Stimulated activated CD4-positive, alpha-beta T cell treated with anti-CD3 and anti-CD28 coated beads, Interleukin-2, amount 100 ng/mL, for 24 hours (primary cell): ENCODE measurements at places on chromosomes 3 and 15.

DNA sequence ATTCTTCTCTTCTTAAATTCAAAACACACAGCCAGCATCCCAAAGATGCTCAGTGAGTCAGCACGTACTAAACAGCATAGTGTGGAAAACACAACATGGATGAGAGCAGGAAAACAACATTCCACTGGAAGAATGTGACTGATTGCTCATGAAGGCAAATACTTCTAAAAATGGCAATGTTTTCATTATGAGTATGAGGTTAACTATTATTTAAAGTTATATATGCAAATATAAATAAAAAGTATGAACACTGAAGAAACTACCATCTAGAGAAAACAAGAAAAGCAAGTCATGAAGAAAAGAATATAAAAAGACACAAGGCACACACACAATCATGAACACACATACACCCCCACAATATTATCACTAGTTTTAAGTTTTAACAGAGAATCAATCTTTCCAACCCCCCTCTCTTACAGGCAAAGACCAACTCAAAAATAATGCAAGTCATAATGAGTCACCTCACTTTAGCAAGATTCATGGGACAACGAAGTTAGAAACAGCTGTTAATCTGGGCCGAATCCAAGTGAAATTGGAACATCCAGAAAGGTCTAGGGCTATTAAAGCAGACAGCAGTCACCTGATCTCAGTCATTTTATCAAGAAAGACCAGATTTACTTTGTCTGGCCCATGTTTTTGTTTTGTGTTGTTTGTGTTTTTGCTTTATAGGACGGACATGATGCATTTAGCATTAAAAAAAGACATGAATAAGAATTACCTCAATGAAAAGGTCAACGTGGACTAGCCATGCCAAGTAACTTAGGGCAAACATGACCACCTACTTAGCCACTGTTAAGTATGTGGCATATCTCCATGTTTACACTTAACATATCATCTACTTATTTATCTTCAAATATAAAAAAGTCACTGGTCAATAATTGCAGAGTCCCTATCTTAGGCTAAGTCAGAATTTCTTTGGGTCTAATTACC, 18.1 kb downstream of the GBE1 start:
- DNase-seq: no peak

DNA sequence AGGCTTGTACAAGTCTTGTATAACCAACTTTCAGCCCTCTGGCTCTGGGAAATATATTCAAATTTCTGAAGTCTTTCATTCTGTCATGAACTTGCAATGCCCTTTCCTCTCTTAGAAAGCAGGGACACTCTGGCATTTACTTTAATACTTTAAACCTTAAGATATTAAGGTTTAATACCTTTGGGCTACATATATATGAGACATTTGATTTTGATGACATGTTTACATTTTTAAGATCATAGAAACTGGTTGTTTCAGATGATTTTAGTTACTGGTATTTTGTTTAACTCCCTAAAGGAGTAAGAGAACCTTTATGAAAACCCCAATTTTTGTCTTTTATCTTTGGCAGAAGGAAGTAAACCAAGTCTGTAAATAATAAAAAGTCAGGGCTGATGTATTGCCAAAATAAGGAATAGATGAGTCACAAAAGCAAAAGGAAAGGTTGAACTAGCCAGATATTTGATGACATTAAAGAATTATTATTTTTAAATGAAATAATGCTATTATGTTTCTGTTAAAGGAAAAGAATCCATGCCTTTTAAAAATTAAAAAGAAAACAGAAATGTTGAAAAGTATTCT, 579.0 kb upstream of the CBLB start:
- no peak for DNase-seq

GRCh38 chr3:157280786-157281185, 120.8 kb upstream of the CCNL1 start:
- no peak for DNase-seq

- no peak for DNase-seq
These were observed 16.3 kb upstream of the FBLN2 start for GRCh38 chr3:13532631-13533030.

GRCh38 chr15:90572893-90573292, 43.2 kb downstream of the CRTC3 start:
- DNase-seq: no peak

- DNase-seq: no peak
These were observed 17.1 kb downstream of the LDHAL6B start for GRCh38 chr15:59223736-59224135.

DNA sequence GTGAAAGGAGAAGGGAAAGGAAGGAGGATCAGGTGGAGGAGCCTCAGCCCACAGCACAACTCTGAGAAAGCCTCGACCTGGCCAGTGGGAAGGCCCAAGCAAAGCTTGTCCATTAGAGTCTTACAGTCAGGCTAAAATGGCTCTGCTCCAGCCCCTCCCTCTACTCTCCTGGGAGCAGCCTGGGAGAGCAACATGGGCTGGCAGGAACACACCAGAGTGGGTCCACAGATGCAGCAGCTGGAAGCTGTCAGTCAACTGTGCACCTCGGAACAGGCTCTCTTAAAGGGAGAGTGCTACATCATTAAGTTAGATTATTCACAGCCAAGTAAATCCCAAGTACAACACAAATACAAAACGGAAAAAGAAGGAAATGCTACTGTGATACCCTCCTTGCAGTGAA, 98.0 kb upstream of the LIMD1 start:
- no peak for DNase-seq

GRCh38 chr3:154177406-154177805, 56.2 kb downstream of the ARHGEF26 start:
- no peak for DNase-seq

DNA sequence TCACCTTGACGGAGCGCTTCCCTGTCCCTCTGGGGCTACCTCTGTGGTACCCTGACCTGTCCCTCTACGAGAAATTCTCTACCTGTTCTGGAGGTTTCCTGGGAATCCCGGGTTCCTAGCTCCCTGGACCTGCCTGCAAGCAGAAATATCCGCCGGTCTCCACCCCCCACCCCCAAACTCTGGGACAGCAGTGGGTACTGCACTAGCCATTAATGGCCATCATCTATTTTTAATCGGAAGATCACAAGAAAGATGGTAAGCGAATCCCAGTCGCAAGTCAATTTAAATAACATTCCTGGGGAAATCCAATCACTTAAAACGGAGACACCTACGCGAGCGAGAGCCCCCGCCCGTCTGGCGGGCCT, 429 bp upstream of the C3orf80 start:
- no peak for DNase-seq

DNA sequence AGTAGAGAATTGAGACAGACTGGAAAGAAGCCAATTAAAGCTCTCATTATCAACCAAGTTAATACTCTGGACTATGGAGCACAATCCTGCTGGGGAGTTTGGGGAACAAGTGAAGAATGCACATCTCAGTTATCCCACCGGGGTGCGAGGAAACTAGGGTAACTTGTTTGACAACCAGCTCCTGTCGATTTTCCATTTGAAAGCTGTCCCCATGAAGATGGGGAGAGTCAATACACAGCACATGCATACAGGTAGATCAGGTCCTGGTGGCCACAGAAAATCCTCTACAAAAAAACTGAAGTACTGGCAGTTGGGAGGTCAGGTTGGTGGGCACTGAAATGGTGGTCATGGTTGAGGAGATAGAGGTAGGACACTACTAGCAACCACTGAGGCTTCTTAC, 25.7 kb upstream of the GRAMD1C start:
- DNase-seq: no peak

DNA sequence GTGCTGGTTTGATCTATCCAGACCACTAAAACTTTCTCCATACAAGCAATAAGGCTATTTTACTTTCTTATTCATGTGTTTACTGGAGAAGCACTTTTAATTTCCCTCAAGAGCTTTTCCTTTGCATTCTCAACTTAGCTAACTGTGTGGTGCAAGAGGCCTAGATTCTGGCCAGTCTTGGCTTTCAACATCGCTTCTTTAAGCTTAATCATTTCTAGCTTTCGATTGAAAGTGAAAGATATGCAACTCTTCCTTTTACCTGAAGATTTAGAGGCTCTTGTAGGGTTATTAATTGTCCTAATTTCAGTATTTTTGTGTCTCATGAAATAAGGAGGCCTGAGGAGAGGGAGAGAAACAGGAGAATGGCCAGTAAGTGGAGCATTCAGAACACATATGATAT, 234.8 kb upstream of the GADL1 start:
- no peak for DNase-seq

DNA sequence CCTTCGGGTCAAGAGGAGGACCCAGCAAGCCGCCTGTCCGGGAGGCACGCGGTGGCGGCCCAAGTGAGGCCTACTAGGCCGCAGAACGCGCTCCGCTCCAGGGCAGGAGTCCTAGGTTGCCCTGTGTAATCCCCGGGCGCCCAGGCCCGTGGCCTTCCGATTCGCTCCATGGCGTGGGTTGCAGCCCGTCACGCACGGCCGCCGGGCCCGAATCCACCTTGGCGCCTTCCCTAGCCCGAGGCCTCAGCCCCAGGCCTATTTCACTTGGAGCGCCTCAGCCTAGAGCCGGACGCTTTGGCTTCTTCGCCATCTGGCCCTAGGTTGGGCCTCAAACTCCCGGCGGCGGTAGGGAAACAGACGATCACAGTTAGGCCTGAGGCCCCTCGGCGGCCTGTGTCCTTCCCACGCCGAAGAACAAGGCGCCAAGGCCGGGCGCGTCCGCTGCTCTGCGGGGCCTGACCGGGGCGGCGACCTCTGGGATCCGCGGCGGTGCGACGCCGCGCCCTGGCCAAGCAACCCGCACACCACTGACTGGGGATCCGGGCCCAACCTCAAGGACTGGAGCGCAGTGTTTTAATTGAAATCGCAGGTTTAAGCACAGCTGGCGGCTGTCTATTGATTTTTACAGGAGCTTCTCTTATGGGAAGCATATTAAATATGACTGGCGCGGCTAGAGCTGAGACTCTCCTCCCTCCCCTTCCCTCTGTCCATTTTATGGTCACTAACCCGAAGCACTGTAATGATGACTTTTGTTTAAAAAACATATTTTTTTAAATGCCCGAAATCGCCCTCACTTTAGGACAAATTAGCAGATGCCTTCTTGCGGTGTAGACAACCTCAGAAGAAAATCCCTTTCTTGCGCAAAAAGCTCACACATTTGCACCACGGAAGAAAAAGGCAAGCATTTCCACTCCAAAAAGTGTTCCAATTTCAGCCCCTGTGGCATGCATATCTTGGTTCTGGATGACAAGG, 3.8 kb upstream of the FEZF2 start:
- no peak for DNase-seq

- no peak for DNase-seq
These were observed 593 bp upstream of the RSL24D1 start for GRCh38 chr15:55197362-55197705.

GRCh38 chr3:66722675-66723074, 221.9 kb upstream of the LRIG1 start:
- no peak for DNase-seq

DNA sequence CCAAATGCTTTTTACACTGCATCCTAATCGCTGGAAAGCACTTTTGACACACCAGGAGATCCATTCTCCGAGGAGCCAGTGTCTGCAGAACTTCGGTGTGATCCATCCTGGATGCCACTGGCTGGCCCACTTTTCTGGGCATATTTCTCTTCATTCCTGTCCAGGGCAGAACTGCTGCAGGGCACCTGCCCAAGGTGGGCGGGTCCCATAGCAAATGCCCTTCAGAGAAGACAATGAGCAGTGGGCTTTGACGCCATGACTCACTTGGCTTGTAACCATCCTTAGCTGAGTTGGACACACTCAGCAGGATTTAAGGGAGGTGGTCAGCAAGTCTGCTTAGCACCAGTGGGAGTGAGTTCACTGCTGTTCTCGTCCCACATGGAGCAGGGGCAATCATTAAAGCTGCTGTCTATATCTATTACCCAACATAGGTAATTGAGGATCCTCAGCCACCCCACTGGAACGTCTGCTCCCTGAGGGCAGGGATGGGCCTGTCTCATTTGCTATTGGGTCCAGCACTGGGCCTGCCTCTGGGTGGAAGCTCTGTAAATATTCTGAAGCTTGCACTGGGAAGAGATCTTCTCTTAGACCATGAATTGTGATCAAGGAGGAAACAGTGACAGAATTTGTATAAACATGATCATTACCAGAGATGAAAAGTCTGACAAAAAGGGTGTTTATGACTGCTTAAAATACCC, 112.7 kb upstream of the IQSEC1 start:
- DNase-seq: no peak

GRCh38 chr15:72970933-72971760, 81.1 kb upstream of the NEO1 start:
- DNase-seq: no peak

GRCh38 chr3:38149708-38150107, 11.2 kb downstream of the MYD88 start:
- no peak for DNase-seq

DNA sequence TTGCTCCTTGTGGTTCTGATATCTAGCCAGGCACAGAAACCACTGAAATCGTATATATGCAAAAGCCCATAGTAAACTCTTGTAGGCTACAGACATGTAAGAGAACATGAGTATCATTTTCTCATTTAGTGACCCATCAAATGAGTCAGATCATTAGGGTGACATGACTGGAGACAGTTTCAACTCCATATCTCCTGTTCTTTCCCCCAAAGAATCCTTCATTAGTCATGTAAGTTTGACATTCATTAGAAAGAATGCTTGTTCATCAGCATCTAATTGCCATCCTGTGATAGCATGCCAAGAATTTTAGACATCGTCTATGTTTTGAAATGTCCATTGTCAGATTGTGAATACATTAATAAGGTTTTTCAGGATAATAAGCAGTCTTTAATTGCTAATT, 264.9 kb upstream of the TPM1 start:
- no peak for DNase-seq

GRCh38 chr3:186427627-186428281, 65.7 kb upstream of the DGKG start:
- DNase-seq: no peak

GRCh38 chr3:3127432-3128010, 781 bp downstream of the TRNT1 start:
- peak; percentile 42 for DNase-seq

- no peak for DNase-seq
These were observed 37.3 kb downstream of the RARB start for GRCh38 chr3:25465266-25465860.

DNA sequence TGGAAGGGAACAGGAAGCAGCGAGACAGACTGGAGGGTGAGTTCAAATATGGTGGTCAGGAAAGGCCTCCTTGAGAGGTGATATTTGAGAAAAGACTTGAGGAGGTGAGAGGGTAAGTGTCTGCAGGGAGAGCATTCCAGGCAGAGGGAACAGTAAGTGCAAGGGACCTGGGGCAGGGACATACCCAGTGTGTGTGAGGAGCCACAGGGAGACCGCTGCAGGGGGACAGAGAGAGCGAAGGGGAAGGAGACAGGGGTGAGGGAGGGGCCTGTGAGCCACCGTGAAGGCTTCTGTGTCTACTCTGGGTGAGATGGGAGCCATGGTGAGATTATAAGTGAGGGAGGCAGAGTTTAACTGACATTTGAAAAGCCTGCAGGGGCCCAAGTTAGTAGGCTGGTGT, 38.0 kb downstream of the WNT7A start:
- DNase-seq: no peak
